ENCODE measurements at places on chromosomes 12 and 14.

DNA sequence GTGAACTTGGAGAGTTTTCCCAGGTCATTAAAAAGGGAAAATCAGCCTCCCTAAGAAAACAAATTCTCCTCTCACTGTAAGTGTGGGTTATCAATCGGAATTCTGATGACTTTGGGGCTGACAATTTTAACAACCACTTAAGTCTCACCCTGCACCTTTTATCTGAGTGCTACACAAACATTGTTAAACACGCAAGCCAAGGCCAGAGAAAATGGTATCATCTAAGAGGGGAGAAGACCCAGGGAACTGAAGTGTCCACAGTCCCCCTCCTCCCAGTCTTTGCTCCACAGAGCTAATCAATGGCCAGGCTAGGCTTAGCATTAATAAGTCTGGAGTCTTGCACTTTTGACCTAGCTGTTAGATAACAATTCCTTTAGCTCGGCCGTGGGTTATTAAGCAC is 51.7 kb upstream of the TBX5 start:
- no peak for DNase-seq
- no peaks in the 10 kb centered on the region for H3K36me3 ChIP-seq
- no peak overlapping the region for H3K4me3 ChIP-seq
- peaks cover 14% of the 10 kb centered on the region for H3K27me3 ChIP-seq

GRCh38 chr14:96806836-96807235 is 9.7 kb downstream of the VRK1 start:
- H3K27me3 ChIP-seq, result no peaks in the 10 kb centered on the region
- no peak for DNase-seq
- peaks cover 41% of the 10 kb centered on the region for H3K36me3 ChIP-seq
- H3K27ac ChIP-seq, result no peak overlapping the region
- H3K4me3 ChIP-seq, result no peak overlapping the region

- no peak overlapping the region for H3K27ac ChIP-seq
- DNase-seq, result no peak
- peak overlapping the region; percentile 92 for H3K4me3 ChIP-seq
- no peaks in the 10 kb centered on the region for H3K27me3 ChIP-seq
- H3K4me1 ChIP-seq, result peaks cover 36% of the 10 kb centered on the region
- peaks cover 18% of the 10 kb centered on the region for H3K36me3 ChIP-seq
Observed at GRCh38 chr12:56153678-56154065, 1.3 kb downstream of the MYL6B start.

- peaks cover 18% of the 10 kb centered on the region for H3K4me1 ChIP-seq
- no peak for DNase-seq
- H3K27ac ChIP-seq, result no peak overlapping the region
- H3K36me3 ChIP-seq, result peaks cover 10% of the 10 kb centered on the region
- no peak overlapping the region for H3K4me3 ChIP-seq
Observed at GRCh38 chr12:49261721-49262120, 3.2 kb upstream of the TUBA1C start.

- H3K4me1 ChIP-seq, result no peaks in the 10 kb centered on the region
- H3K4me3 ChIP-seq, result no peak overlapping the region
- no peak overlapping the region for H3K27ac ChIP-seq
- no peak for DNase-seq
- no peaks in the 10 kb centered on the region for H3K36me3 ChIP-seq
Observed at GRCh38 chr14:66979101-66979974, 209.9 kb upstream of the GARIN2 start.
